ENCODE measurements at places on chromosomes 3 and 15. TPM values are rescaled to one million over a fixed set of nuclear protein-coding genes. Genes with fewer than 3 reads are reported as not detected.

ACVR2B gene
- 0.03 TPM for polyA plus RNA-seq

SOX14 gene
- not detected for polyA plus RNA-seq

TMEM212 gene
- not detected for polyA plus RNA-seq

IGF2BP2 gene
- not detected for polyA plus RNA-seq

CLSTN2 gene
- not detected for polyA plus RNA-seq

LRRC31 gene
- not detected for polyA plus RNA-seq

ACTL6A gene
- polyA plus RNA-seq: 48.6 TPM

ZNF35 gene
- 3.6 TPM for polyA plus RNA-seq

TOPBP1 gene
- 20.8 TPM for polyA plus RNA-seq

P2RY14 gene
- polyA plus RNA-seq: 74.9 TPM

PIGB gene
- 22.8 TPM for polyA plus RNA-seq

SIDT1 gene
- 74.1 TPM for polyA plus RNA-seq

PROK2 gene
- polyA plus RNA-seq: 0.49 TPM

DAZL gene
- polyA plus RNA-seq: 2.1 TPM

PP2D1 gene
- 0.95 TPM for polyA plus RNA-seq

RASGRP1 gene
- polyA plus RNA-seq: 2.9 TPM

AGBL1 gene
- not detected for polyA plus RNA-seq

WDR6 gene
- polyA plus RNA-seq: 112 TPM

GHSR gene
- polyA plus RNA-seq: not detected

SSUH2 gene
- polyA plus RNA-seq: not detected

TGFBR2 gene
- 133 TPM for polyA plus RNA-seq

FOXB1 gene
- polyA plus RNA-seq: not detected

GOLGA6L7 gene
- polyA plus RNA-seq: not detected

GP5 gene
- polyA plus RNA-seq: not detected

HYAL1 gene
- 0.12 TPM for polyA plus RNA-seq

GUCA1C gene
- not detected for polyA plus RNA-seq

ACAN gene
- polyA plus RNA-seq: not detected
